ENCODE measurements at places on chromosomes 13 and 19.

DNA sequence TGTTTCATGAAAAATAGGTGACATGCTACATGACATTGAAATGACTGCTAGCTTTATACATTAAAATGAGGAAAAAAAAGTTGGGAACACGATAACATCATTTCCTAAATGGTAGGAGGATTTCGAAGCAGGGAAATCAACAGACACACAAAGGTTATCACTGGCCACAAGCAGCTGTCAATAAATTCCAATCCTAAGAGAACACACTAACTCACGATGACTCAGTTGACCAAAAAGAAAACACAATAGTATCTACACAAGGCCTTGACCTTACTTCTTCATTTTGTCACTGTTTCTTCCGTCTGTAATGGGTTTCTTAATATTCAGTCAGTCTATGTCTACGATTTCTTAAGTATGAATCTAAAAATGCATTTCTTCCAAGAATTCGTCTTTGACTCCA, 36.5 kb downstream of the STARD13 start:
- peak; percentile 18 for DNase-seq

- no peak for DNase-seq
Measured at GRCh38 chr13:21930536-21930935, 259.7 kb downstream of the FGF9 start.

- DNase-seq, result peak; percentile 69
Measured at GRCh38 chr13:27533155-27533643, 82.8 kb upstream of the MTIF3 start.

DNA sequence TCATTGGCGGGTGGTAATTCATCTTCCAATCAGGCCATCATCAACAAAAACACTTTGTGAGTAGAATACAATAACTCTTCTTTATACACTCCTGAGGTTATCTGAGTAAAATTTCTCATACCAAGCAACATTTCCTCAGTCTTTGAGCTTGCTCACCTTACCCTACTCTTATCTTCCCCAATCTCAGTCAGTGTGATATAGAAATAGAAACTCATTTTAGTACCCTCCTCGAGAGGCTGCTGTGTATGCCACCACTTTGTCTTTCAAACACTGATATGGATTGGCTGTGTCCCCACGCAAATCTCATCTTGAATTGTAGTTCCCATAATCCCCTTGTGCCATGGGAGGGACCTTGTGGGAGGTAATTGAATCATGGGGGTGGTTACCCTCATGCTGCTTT, 209.7 kb downstream of the RBM26 start:
- DNase-seq, result no peak

DNA sequence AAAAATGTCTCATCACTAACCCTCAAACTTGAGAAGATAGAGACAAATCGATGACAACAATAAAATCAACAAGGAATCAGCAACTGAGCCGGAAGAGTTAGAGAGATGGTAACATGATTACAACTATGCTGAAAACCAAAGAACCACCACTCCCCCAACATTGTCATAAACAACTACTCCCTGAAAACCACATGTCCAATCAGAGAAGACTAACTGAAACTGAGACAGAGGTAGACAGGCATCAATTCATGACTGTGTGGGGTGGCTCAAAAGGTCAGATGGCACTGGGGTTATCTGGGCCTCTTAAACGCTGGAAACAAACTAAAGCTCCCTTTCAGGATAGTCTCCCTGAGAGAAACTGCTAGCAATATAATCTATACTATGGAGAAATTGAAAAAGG, 488.8 kb downstream of the KCTD12 start:
- no peak for DNase-seq

GRCh38 chr13:99823961-99824360, 147.6 kb downstream of the ZIC5 start:
- DNase-seq, result no peak

GRCh38 chr19:46913198-46913851, 52.5 kb downstream of the ARHGAP35 start:
- DNase-seq, result no peak

GRCh38 chr19:42028304-42029216, 34.5 kb upstream of the ATP1A3 start:
- no peak for DNase-seq

- peak; percentile 95 for DNase-seq
Measured at GRCh38 chr13:45055902-45056648, 64.2 kb upstream of the GTF2F2 start.
